ENCODE measurements at places on chromosomes 5 and 9.

DNA sequence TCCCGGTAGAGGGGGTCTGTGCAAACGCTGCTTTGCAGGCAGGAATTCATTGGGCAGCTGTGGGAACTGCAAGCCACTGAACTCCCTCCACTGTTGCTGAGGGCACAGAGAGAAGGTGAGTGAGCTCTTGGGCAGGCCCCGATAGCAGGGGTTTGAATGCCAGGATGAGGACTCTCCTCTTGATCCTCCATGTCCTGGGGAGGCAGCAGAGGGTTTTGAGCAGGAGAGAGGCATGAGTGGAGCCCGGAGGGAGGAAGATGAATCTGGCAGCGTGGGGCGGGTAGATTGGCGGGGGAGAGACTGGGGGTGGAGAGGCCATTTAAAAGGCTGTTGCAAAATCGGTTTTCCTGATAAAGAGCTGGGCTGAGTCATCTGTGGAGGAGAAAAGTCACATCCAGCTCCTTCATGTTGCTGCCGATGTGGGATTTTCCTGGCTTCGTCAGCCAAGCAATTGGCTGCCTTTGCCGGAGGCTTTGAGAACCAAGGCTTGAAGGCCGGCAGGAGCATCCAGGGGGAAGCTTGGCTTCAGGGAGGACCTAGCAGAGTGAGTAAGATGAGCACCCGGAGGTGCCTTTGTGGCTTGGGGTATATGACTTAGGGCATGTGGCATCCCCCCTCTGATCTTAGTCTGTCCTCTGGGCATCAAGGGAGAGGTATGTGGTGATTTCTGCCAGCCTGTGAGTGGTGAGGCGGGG lies at the start of gene SYNPO:
TSS of gene SYNPO (plus strand) at position 350 of the 695 bp plus-strand sequence. CDS start 7,616 bp downstream, outside the sequence.
- DNase-seq = no peak

DNA sequence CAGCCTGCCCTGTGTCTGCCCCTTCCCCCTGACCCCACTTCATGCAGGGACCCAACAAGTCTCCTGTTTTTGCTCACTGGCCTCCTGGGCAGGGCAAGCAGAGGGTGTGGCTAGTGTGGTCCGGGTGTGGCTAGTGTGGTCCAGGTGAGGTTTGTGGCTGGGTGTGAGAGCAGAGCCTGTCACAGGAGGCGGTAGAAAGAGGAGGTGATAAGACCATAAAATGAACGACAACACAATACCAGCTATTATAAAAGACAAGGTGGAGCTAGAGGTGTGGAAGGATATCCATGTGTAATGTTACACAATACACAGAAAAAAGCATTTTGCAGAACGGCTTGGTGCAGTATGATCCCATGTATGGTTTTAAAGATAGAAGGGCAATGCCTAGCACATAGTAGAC lies 23.3 kb downstream of the SPRY4 start:
- DNase-seq = no peak

DNA sequence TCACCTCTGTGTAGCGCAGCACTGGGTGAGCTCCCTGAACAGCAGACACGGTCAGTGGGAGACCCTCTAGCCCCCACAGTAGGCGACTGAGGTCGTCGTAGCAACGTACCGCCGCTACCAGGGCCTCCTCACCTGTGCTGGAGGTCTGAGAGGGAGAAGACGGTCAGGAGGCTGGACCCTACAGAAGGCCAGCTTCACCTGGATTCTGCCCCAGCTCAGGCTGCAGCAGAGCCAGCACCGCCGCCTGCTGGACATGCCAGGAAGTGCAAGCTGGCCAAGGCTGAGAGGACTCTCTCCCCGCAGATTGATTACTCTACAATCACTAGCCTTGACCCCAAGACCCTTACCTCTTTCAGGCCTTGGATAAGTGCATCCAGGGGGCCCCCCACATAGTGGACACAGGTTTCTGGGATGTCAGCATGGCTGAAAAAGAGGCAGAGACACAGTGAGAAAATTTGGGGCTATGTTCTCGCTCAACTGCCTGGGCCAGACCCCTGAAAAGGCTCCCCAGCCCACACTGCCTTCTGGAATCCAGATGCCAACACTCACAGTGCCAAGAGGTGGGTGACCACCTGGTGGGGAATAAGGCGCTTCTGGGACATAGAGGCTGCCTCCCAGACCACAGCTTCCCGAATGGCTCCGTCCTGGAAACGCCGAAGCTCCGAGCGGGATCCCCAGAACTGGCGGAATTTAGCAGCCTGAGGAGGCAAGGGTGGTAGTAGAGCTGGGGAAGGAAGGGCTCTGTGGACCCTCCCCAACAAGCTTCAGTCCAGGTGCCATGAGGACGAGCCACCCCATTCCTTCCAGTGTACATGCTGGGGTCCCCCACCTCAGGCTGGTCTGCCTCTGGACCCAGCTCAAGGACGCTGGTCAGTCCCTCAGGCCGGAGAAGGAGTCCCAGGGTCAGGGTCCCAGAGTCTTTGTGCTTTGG lies 6.9 kb downstream of the NOL6 start:
- peak; percentile 76 for DNase-seq

- no peak for DNase-seq
These were observed 22.9 kb upstream of the ZSWIM6 start for GRCh38 chr5:61309115-61309514.

DNA sequence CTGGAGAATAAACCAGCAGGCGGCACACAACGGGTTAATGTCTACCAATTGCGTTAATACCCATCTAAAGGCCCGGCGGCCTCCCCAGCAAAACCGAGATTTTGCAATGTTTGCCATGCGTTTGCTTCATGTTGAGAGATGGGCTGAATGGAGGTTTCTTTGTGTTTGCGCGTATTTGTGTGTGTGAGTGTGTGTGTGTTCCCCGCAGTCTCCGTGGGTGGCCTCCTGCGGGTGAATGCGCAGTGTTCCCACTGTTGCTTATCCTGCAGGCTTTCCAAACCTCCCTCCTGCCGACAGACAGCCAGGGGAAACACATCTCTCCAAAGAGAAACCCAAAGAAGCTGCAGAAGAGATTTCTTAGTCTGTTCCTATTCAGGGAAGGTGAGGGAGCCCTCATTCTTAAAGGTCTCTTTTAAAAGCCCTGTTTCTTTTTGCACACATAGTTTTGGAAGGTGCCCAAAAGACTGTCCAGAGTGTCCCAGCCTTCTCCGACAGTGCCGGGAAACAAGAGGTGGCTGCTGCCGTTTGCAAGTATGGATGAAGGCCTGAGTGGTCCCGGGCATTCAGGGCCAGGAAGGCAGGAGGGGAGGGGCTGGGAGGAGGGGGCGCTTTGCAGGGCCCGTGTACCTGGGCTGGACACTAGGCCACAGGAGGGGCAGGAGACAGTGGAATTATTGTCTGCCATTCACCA lies 103.8 kb upstream of the ERCC6L2 start:
- DNase-seq = no peak

DNA sequence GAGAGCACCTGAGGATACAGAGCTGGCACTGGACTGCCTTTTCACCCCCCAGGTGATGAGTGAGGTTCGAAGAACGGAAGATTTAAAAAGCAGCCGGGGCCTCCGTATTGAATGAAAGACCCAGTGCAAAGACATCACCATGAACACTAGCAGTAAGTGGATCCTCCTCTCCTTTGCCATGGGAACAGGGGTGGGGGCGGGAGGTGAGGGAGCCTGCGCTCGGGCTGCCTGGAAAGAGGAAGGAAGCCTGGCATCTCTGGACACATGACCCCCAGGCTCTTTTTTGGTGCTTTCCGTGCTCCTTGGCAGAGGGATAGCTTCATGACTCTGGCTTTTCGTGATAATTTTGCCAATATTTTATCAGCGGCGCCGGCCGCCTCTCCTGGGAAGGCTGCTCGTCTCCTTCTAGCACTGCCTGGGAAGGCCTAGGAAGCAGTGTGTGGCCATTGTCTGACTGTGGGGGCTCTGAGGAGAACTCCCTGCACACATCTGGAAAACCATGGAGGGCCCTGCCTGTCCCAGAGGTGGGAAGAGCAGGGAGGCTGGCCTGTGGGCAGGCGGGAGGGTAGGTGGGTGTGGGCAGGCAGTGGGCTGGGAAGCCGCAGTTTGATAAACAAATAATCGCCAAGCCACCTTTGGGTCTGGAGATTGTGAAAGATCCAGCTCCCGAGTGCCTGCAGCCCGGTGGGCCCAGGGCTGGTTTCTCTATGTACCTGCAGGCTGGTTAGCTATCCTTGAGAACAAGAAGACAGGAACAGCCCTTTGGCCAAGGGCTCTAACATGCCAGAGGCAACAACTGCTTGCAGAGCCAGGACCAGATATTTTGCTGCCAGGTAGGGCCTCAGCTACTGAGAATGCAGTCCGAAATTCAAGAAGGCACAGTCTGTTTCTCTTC lies 911 bp downstream of the ABLIM3 start:
- no peak for DNase-seq

DNA sequence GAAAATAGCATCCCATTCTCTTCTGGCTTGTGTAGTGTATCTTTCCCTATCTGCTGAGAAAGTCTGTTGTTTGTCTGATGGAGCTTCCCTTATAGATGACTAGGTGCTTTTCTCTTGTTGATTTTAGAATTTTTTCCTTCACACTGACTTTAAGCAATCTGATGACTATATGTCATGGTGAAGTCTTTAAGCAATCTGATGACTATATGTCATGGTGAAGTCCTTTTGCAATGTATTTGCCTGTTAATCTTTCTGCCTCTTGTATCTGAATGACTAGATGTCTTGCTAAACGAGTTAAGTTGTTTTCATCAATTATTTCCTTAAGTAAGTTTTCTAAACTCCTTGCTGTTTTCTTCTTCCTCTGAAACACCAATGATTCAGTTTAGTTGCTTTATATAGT lies 80.5 kb downstream of the RNF130 start:
- DNase-seq = no peak

DNA sequence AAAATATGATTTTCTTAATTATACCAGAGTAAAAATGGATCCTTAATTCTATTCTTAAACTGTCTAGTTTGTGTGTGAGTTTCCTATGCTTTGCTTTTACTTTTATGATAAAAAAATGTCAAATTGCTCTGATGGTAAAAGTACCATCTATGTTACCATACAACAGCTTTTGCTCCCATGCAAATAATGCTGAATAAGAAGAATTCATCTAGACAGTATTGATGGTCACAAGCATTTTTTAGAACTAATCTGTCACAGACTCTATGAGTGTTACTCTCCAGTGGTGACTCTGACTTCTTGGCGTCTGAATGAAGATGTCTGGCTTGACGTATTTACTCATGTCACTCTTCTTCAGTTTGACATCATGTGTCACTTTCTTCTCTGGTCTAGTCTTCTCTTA lies 608.1 kb upstream of the RORB start:
- DNase-seq = no peak
